Upper lobe of right lung (tissue), 1 donor: ENCODE measurements at places on chromosomes 4 and X. TPM values are rescaled to one million over a fixed set of nuclear protein-coding genes. Genes with fewer than 3 reads are reported as not detected.

GRCh38 chr4:66160606-66161005 lies 490.3 kb upstream of the EPHA5 start:
- no peak overlapping the region for H3K27ac ChIP-seq
- no peaks in the 10 kb centered on the region for H3K27me3 ChIP-seq
- no peaks in the 10 kb centered on the region for H3K4me1 ChIP-seq
- H3K4me3 ChIP-seq = no peak overlapping the region
- DNase-seq = no peak

The TCEAL3 gene
- total RNA-seq = 20.1 TPM

The MTTP gene
- total RNA-seq = 0.20 TPM

The SPINK2 gene
- not detected for total RNA-seq
